ENCODE measurements at places on chromosomes 16 and 17. TPM values are rescaled to one million over a fixed set of nuclear protein-coding genes. Genes with fewer than 3 reads are reported as not detected.

DNA sequence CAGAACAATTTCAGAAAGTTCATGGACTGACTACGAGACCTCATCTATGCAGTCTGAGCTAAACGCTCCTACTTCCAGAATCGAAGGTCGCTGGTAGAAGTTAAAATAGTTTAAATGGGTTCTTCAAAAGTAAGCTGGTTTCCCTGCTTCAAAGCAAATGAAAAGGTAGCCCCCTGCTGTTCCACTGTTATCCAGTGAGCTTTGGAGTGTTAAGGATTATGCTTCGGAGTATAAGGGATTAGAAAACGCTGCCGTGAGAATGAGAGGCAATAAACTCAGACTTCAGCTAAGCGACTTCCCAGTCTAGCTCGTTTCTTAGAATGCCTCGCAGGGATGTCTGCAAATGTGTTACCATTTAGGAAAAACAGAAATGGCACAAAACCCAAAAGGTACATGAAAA lies 12.4 kb downstream of the MLYCD start:
- DNase-seq, result no peak

- no peak for DNase-seq
These were observed 6.3 kb upstream of the MEIOB start for GRCh38 chr16:1878256-1878655.

- DNase-seq, result no peak
These were observed 88.7 kb downstream of the AIPL1 start for GRCh38 chr17:6346156-6346786.

GRCh38 chr17:3032258-3033247 lies 30.9 kb downstream of the OR1D5 start:
- peak; percentile 24 for DNase-seq

- DNase-seq, result no peak
These were observed 103.9 kb upstream of the FAM20A start for GRCh38 chr17:68704871-68705713.

DNA sequence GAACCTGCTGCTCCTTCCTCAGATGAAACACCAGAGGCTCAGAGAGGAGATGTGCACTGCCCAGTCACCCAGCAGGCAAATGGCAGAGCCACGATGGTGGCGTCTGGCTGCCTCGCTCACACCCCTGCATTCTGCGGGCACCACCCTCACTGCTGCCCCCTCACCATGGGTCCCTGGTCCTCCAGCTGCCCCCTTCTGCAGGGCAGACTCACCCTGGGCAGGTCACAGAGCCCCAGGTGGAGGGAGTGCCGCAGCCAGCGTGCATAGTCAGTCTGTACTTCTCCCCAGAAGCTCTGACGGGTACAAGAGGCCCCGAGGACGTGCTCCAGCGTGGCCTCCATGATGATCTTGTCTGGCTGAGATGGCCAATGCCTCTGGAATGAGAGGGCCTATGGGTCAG lies 52.9 kb downstream of the RMI2 start:
- no peak for DNase-seq

DNA sequence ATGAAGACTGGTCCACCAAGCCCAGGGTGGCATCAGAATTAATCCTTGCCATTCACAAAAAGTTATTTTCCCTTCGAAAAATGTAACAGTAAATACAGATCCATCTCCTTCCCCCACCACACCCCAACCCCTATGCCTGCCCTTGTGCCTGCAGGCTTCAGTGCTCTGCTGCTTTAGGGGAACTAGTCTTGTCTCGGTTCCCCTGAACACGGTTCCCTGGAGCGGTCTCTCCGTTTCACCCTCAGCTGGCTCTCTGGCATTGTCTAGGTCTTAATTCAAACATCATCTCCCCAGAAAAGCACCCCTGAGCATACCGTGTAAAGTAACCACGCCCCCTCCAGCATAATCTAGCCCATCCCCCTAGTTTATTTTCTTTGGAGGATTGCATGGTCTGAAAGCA lies 25.8 kb downstream of the EMP2 start:
- no peak for DNase-seq

- no peak for DNase-seq
These were observed 51.2 kb downstream of the RAI1 start for GRCh38 chr17:17732444-17732843.

GRCh38 chr17:59406808-59407381 lies 75.4 kb downstream of the YPEL2 start:
- DNase-seq, result no peak

- DNase-seq, result no peak
These were observed 24.2 kb upstream of the IL17C start for GRCh38 chr16:88613911-88614817.

- peak; percentile 75 for DNase-seq
These were observed 28.3 kb downstream of the G6PC1 start for GRCh38 chr17:42928714-42929496.

- peak; percentile 58 for DNase-seq
These were observed 15.4 kb upstream of the KATNB1 start for GRCh38 chr16:57720142-57720575.

TPPP3 gene
- total RNA-seq, result 0.48 TPM

- no peak for DNase-seq
These were observed 104.7 kb downstream of the SMG6 start for GRCh38 chr17:2198927-2199326.

GRCh38 chr16:85461814-85462713 lies 151.1 kb upstream of the GSE1 start:
- peak; percentile 82 for DNase-seq

GRCh38 chr16:11583166-11583565 lies 3.6 kb downstream of the LITAF start:
- DNase-seq, result no peak

VPS4A gene
- total RNA-seq, result 28.3 TPM

DNA sequence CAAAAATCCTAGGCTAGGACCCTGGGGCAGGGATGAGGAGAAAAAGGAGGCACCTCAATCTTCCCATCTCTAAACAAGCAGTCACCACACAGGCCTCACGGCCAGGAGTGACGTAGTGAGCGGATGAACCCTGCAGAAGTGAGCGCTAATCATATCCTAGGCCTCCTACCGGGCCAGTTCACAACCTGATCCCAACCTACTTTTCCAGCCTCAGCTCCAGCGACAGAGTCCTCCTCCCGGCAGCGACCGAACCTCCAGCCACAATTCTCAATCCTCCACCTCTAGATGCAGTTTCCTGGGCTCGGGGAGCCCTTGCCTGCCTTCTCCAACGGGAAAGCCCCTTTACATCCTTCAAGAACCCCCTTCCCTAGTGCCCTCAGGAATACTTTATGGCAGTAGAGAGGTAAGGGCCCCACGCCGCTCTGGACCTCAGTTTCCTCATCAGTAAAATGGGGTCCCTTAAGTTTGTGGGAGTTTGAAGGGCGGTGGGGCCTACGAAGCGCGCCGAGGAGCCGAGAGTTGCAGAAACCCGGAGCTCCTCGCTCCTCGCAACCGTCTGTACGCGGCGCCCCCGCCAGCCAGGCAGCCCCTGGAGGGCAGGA lies 1.4 kb downstream of the ZNF668 start:
- DNase-seq, result no peak

MT1M gene
- 2.5 TPM for total RNA-seq

- DNase-seq, result no peak
These were observed 37.6 kb downstream of the USP10 start for GRCh38 chr16:84737192-84738011.

DNA sequence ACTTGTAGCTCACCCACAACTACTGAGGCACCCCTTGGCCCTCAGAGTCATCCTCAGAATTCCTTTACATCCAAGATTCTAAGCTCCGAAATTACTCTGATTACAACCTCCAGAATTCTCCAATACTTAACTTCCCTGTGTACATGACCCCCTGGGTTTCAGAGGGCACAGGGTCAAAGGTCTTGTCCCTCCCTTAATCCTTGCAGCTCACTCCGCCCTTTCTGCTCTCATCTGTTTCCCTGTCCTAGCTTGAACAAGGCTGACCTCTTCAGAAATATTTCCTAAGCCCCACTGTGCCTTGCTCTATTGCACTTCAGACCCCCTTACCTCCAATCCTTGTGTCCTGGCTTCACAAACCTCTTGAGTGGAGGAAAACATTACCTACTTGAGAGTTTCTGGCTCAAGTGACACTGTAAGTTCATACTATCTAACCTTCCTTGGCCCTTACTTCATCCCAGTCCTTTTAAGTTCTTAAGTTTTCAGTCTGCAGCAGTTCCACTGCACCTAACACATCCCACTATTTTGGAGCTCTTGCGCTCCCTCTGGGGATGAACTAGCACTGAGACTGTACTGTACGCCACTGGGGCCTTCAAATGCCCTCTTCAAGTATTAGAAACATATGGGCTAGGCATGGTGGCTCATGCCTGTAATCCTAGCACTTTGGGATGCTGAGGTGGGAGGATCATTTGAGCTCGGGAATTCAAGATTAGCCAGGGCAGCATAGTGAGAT lies 6.2 kb downstream of the N4BP1 start:
- DNase-seq, result no peak

DNA sequence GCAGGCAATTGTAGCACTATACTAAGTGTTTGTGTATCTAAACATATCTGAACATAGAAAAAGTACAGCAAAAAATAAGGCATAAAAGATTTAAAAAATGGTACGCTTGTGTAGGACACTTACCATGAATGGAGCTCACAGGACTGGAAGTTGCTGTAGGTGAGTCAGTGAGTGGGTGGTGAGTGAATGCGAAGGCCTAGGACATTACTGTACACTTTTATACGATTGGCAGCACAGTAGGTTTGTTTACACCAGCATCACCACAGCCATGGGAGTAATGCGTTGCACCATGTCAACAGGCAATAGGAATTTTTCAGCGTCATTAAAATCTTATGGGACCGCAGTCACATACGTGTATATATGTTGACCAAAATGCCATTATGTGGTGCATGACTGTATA lies 45.6 kb downstream of the DNAH9 start:
- no peak for DNase-seq

BICDL2 gene
- total RNA-seq, result 13.5 TPM

DNA sequence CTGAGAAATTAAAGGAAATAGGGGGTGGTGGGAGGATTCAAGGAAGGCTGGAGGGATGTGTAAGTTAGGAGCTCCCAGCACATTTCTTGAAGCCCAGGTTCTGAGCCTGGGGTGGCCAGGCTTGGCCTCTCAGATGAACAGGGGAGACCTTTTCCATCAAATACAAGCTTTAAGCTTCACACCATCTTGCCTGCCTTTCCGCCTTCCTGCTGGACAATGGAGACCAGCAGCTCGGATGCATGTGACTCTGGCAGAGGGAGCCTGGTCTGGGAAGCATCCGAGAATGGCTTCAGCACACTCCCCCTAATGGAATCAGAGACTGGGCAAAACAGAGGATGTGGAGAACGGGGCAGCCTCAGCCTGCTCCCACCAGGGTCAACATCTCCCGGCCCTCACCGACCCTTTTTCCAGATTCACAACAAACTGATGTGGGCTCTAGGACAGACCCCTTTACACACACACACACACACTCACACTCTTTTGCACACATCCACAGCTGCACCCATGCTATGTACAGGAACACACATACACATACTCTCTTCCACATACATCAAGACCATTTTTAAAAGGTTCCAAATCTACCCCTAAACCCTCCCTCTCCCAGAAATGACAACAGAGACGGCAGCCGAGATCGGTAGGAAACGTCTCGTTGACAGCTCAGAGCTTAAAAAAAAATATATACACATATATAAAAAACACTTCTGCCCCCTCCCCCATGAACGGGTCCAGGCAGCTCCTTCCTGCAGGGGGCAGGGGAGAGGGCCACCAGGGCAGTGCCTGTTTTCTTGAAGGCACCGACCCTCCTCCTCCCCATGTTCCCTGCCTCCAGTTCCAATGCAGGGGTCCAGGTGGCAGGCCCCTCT lies 6.5 kb upstream of the ATXN7L3 start:
- DNase-seq, result no peak

DNA sequence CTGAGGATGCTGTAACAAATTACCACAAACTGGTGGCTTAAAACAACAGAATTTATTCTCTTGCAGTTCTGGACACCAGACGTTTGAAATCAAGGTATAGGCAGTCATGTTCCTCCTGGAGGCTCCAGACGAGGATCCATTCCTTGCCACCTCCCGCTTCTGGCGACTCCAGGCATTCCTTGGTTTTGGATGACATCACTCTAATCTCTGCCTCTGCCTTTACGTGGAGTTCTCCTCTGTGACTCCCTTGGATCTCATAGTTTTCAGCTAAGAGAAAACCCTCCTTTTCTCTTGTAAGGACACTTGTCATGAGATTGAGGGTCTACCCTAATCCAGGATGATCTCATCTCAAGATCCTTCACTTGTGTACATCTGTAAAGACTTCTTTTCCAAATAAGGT lies 31.4 kb upstream of the HS3ST3B1 start:
- peak; percentile 18 for DNase-seq

- no peak for DNase-seq
These were observed 1.9 kb downstream of the ZNF778 start for GRCh38 chr16:89219365-89219764.

- DNase-seq, result no peak
These were observed 19.5 kb downstream of the TRAF4 start for GRCh38 chr17:28763137-28763799.

GRCh38 chr16:23394141-23394831 lies 58.7 kb downstream of the COG7 start:
- no peak for DNase-seq

HSD11B2 gene
- 35.1 TPM for total RNA-seq

Measured in H9 (cell line).